CD4-positive, alpha-beta memory T cell (primary cell): ENCODE measurements at places on chromosomes 1 and 21. TPM values are rescaled to one million over a fixed set of nuclear protein-coding genes. Genes with fewer than 3 reads are reported as not detected.

Gene USH2A
- total RNA-seq: not detected

Gene NID1
- 0.17 TPM for total RNA-seq

Gene KCNQ4
- 0.20 TPM for total RNA-seq

Gene CLDN8
- total RNA-seq: not detected

Gene SLC30A2
- not detected for total RNA-seq

Gene RAP1GAP
- total RNA-seq: 0.23 TPM

- H3K4me1 ChIP-seq: no peaks in the 10 kb centered on the region
- H3K27ac ChIP-seq: no peak overlapping the region
- no peak overlapping the region for H3K4me3 ChIP-seq
- no peak for DNase-seq
- no peaks in the 10 kb centered on the region for H3K36me3 ChIP-seq
These were observed 252.9 kb upstream of the NR5A2 start for GRCh38 chr1:199774433-199775089.

- peaks cover 9% of the 10 kb centered on the region for H3K4me1 ChIP-seq
- H3K4me3 ChIP-seq: peak within 1 kb of the TSS; percentile 23
- H3K27me3 ChIP-seq: peaks cover 9% of the 10 kb centered on the region
- no peak within 1 kb of the TSS for H3K27ac ChIP-seq
These were observed at the start of gene MYCL for GRCh38 chr1:39901714-39902459. MYCL (minus strand) TSS chr1:39901917; CDS start chr1:39901434, 483 bp downstream.

DNA sequence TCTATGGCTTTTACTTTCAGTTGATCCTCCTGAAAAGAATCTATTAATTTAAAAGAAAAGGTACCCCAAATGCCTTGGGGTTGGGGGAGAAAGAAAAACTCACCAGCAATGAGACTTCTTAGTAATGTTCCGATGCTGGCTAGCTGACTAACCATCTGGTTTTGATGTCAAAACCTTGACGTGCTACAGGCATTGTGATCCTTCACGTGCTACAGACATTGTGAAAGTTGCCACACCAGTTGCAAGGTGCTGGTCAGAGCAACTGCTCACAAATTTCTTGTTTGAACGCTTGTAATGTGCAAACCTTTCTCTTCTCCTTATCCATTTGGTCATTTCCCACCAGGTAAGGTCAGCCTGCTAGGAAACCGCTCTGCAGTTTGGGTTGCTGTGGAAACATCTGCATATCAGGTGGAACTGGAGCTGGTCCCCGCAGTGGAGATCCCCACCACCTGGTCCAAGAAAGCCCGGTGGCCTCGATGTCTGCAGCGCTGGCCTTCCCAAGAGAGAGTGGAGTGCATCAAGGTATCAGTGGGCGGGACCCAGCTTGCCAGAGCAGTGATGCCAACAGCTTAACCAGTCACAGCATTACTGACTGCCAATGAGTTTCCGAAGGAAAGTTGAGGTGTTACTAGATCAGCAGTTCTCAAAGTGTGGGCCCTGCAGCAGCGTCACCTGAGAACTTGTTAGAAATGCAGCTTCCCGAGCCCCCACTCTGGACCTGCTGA lies 16.1 kb downstream of the MAB21L3 start:
- no peaks in the 10 kb centered on the region for H3K27me3 ChIP-seq
- no peak overlapping the region for H3K4me3 ChIP-seq
- H3K27ac ChIP-seq: no peak overlapping the region

DNA sequence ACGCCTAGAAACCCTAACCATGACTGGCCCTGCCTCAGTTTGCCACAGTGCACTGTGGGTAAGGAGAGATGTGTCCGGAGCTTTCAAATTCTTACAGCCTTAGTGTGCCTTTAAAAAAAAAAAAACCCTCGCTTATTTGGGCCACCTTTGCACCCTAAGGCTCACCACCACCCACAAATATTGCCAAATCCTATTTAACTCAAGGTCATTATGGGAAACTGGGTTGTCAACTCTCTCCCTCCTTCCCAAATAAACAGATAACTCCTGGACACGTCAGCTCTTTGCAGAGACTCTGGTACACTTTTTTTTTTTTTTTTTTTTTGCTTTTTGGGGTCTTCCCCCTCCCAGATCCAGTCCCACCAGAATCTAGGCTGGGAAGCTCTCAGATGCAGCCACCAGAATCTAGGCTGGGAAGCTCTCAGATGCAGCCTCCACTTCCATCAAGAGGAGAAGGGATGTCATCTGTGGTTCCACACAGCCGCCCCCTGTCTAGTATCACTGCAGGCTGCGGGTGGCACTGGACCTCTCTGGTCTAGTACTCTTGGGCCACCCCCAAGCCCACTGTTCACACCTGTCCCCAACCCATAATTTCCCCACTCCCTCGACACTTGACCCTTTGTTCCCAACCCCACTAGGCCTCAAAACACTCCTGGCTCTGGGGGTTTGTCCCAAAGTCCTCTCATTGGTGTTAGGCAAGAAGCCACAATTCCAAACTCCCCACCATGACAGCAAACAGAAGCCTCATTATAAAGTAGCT lies 3.4 kb downstream of the DHRS3 start:
- no peak overlapping the region for H3K4me3 ChIP-seq
- no peaks in the 10 kb centered on the region for H3K27me3 ChIP-seq
- H3K4me1 ChIP-seq: peaks cover 39% of the 10 kb centered on the region
- H3K27ac ChIP-seq: peak overlapping the region; percentile 74

DNA sequence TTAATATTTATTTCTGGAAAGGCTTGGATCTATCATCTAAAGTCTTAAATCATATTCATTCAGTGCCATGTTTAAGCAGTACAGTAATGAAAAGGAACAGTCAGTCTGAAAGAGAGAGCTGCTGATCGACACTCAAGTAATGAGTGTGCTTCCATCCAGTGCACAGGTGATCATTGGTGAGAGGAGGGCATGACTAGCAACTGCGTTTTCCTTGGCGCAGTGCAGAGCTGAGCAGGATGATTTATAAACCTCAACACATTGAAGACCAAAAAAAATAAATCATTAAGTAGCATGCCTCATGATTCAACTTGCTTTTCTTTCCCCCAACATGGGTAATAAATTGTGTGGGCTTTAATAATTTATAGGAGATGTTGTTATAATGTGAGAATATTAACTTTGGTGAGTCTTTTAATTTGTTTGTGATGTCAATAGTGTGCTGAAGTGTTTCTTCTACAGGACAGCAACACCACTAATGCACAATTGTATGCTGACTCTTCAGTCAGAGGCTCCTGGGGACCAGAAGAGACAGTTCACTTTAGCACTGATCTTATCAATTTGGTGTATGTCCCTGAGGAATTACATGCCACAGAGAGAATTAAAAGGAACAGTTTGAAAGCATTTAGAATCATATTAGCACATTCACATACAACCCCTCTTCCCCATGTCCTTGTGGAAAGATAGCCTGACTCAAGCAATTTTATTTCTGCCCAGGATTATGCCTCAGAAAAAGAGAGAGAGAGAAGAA lies 199.7 kb upstream of the ADGRL2 start:
- H3K27ac ChIP-seq: no peak overlapping the region
- no peaks in the 10 kb centered on the region for H3K36me3 ChIP-seq
- no peaks in the 10 kb centered on the region for H3K4me1 ChIP-seq
- H3K4me3 ChIP-seq: no peak overlapping the region
- no peaks in the 10 kb centered on the region for H3K27me3 ChIP-seq

GRCh38 chr21:38814126-38815059 lies 8.7 kb downstream of the ETS2 start:
- H3K4me3 ChIP-seq: no peak overlapping the region
- no peak overlapping the region for H3K27ac ChIP-seq
- H3K27me3 ChIP-seq: no peaks in the 10 kb centered on the region
- DNase-seq: no peak

DNA sequence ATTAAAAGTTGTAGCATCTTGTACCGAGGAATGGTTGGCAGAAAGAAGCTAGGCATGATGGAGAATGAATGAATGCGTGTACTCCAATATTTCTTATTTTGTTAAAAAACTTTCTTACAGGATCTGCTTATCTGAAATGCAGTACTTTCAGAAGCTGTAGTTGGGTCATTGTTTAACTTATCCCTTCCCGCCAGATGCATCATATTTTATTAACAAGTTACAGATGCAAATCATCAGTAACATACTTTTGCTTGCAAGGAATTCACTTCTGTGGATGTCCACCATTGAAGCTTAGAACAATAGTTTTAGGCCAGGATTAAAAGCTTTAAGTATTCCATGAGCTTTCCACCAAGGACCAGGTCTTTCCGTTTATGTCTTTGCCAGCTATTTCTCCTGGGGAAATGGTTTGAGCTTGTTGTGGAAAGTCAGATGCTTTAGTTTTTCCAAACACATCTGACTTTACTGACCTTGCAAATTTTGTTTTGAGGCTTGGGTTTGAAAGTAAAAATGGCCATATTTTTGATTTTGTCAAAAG lies 65.4 kb downstream of the PATJ start:
- H3K27ac ChIP-seq: no peak overlapping the region
- H3K27me3 ChIP-seq: no peaks in the 10 kb centered on the region
- H3K36me3 ChIP-seq: peaks cover 8% of the 10 kb centered on the region
- no peak for DNase-seq
- H3K4me1 ChIP-seq: no peaks in the 10 kb centered on the region
